ENCODE measurements at places on chromosomes 5 and 9.

- no peak for DNase-seq
Observed at GRCh38 chr5:89232139-89232603, 349.2 kb upstream of the MEF2C start.

DNA sequence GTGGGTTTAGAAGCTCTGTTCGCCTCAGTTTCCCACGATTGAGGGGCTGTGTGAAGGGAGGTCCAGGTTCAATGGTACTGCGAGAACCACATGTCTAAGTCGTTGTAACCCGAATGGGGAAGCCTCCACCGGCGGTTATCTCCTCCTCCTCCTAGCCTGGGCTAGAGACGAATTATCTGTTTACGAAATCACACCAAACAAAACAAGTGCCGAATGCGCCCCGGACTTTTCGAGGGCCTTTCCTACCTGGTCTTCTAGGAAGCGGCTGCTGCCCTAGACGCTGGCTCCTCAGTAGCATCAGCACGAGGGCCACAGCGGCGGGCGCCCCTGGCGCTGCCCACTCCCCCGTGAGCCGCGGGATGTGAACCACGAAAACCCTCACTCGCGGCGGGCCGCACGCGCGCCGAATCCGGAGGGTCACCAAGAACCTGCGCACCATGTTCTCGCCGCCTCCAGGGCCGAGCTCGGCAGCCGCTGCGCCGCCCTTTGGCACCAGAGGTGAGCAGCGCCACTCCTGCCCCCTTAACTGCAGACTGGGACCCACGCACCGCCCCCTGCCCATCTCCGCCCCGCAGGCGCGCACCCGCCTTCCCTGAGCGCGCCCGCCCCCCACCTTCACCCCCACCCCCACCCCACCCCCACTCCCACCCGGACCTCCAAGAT is at the start of gene CDKN2A:
Gene CDKN2A, minus strand, starts transcription at position 500 of the 663 bp plus-strand sequence.
- peak; percentile 83 for DNase-seq

DNA sequence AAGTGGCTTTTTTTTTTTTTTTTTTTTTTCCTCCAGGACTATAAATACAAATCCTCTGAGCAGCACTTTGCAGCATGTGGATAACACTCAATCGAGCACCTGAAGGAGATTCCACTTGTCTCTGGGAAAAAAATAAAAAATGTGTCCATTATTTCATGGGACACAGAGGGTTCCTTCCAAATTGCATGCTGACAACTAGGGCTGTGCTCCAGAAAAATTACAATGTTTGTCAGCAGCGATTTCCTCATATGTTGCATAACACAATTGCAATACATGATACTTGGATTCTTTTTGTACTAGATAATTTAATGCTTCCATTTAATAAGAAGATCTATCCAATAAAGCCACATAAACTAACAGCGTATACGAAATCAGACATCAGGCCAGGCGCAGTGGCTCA is 84.4 kb downstream of the CDH18 start:
- no peak for DNase-seq

DNA sequence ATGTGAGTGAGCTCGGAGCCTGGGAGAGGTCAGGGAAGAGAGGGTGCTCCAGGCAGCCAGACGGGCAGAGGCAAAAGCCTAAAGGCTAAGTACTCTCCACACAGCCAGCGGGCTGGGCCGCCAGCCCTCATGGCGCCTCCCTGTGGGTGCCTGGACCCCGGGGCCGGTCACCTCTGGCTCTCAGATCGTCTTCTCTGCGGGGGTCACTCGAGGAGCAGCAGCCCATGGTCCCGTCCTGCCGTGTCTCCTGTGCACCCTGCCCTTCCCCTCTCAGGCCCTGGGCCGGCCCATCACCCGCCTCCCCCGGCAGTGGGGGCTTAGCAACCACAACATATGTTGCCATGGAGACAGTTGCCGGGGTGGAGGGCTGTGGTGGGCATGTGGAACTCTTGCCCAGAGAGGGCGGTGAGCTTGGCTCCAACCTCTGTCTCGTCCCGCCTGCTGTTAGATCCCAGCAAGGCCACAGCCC is 4.2 kb downstream of the AK1 start:
- DNase-seq: no peak

DNA sequence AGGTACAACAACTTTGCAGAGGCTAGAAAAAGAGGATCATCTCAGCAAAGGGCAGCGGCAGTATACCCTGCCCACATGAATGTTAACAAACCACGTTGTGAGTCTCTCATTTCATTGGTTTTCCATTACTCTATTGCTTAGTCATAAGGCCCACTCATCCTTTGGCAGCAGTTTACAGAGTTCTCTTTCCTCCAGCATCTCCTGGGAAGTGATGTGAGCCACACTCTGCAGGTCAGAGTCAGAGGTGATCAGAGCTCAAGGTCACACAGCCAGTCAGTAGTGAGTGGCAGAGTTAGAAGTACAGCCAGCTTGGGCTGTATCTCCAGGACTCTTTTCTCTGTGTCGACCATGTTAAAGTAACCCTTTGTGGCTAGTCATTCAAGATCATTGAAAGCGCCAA is 599.6 kb upstream of the GRAMD2B start:
- DNase-seq: no peak

GRCh38 chr9:130970855-130971254 is 31.8 kb upstream of the FIBCD1 start:
- no peak for DNase-seq

- DNase-seq: no peak
Observed at GRCh38 chr5:54329731-54330709, 19.6 kb upstream of the ARL15 start.

DNA sequence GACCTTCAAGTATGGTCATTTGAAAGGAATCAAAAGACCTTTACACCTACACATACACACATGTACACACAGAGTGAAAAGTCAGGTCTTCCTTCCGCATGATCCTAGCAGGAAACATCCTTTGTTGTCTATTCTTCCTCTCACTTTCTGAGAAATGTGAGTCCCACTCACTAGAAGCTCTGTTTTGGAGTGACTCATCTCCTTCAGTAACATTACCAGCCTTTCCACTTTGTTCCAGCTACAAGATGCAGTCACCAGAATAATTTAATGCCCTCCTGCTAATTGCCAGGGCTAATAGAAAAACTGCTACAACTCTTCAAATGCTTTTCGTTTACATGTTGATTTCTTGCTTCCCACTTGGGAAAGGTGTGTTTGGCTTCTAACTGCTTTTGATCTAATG is 417.3 kb downstream of the RASEF start:
- DNase-seq: no peak

GRCh38 chr5:56840597-56840996 is 25.2 kb downstream of the MAP3K1 start:
- DNase-seq: no peak

DNA sequence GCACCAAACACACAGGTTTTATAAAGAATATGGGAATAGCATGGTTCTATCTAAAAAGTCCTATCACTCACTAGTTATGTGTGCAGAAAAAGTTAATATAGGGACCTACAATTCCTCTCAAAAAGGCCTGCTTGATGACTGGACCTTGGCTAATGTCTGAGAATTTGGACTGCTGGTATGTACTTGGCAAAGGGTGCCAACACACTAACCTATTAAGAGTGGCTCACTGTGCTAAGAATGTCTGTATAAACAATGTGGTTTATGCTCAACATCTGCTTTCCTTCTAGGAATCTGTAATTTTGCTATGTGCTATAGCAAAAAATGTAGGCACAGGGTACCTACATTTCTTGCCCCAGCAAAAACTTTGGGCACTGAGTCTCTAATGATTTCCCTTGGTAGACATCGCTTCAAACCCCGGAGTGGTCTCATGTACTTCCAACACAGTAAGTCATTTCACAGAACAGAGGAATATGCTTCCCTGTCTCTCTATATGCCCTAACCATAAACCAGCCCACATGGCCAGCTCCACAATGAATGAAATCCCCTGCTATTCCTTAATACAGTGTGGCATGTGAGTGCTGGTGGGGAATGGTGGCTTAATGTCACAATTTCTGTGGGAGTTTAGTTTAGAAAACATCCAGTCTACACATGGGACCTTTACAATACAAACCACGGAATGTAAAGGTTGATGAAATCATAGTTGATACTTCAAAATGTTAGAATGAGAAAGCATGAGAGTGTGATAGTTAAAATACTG is 101.7 kb downstream of the UBAP2 start:
- no peak for DNase-seq

DNA sequence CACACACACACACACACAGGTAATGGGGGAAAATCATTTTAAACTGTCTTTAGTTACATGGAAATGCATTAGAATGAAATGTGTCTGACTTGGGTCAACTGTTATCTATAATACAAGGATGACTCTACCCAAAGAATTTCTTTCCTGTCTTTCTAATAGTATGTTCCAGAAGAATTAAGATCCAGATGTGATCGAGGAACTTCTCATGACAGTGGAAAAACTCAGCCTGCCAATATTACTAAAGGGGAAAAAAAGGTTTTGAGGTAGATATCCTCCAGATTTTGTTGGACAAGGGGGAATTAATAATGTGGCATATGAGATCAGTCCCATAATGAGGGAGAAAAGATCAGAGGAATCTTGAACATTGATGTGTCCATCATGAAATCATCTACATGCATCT is 190.6 kb upstream of the MAP3K1 start:
- DNase-seq: no peak

DNA sequence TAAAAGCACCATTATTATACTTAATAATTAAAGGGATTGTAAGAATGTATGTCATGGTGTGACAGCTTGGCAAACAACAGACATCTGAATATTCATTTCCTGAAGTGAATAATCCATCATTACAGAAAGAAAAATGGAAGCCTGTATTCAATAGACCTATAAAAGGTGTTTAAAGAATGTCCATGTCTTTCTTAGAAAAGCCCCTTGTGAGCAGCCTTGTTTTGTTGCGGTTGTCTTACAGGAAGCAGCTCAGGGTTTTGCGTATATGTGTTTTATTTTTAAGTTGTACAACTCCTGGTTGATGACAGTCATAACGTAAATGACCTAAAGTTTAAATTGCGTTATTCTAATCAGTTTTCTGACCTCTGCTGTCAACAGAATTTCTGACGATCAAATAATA is 53.8 kb downstream of the CAST start:
- DNase-seq: no peak

DNA sequence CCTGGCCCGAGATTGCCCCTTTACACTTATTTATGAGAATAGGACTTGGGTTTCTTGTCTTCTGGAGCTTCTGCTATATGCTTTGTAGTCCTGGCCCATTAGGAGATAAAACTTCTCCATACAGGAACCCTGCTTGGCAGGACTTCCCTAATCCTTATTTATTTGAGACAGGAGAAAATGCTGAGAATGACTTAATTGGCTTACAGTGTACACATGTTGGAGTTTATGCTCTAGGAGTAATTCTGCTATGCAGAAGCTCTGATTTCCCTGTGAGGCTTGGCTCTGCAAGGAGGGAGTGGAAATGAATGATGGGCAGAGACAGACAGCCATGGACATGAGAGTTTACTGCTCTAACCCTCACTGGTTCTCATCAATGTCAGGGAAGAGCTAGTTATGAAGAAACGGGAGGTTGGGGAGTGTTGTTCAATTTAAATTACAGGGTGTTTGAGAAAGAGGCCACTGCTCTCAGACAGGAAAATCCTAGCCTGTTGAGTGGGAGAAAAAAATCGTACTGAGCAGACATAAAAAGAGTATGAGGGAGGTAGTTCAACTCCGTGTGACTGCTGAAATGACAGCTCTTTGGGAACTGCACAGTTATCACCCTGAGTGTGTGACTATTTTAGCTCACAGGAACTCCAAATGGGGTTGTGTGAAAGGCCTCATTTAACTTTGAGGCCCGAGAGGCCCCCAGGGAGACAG is 37.5 kb downstream of the ACTBL2 start:
- no peak for DNase-seq

DNA sequence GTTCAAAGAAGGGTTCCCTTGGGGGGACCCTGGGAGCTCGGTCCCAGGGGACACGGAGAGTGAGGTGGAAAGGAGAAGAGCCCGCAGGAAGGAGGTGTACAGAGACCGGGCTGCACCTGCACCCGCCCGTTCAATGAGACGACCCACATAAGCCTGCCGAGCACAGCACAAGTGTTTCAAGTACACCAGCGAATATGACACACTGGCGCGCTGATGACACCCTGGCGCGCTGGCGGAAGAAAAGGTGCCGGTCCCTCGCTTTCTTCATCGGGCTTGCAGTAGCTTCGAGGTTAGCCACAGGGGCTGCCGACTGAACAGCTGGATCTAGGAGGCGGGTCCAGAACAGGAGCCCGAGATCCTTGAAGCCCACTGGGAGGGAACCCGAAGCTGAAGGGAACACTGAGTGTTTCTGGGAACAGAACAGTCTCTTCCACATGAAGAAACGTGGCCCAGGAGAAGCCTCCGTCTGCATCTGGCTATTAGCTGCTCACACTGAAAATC is 1.4 kb downstream of the TBC1D9B start:
- peak; percentile 72 for DNase-seq

DNA sequence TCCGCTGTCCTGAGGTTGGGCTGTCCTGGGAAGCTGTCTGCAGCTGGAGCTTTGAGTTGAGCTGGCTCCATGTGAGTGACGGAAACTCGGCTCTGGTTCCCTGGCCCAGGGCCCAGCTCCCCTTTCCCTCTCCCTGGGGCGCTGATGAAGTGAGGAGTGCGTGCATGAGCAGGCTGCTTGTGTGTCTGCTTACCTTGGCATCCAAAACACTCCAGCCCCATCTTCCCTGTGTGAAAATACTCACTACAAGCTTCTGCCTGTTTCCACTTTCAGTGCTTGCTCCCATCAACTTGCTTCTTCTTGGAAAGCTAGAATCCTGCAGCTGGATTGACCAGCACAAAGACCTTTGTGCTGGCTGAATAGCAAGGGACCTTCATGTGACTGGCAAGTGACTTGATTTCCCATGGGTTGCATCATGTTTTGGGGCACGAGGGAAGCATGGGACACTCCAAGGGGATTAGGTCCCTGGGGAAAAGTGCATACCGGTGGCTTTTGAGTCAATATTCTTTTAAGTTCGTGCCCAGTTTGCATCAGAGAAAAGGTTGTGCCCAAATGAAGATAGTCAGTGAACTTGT is 198.1 kb downstream of the GADD45G start:
- DNase-seq: peak; percentile 75

GRCh38 chr9:13596383-13596970 is 317.0 kb upstream of the MPDZ start:
- DNase-seq: no peak

- no peak for DNase-seq
Observed at GRCh38 chr9:27336126-27336525, 39.2 kb upstream of the EQTN start.

DNA sequence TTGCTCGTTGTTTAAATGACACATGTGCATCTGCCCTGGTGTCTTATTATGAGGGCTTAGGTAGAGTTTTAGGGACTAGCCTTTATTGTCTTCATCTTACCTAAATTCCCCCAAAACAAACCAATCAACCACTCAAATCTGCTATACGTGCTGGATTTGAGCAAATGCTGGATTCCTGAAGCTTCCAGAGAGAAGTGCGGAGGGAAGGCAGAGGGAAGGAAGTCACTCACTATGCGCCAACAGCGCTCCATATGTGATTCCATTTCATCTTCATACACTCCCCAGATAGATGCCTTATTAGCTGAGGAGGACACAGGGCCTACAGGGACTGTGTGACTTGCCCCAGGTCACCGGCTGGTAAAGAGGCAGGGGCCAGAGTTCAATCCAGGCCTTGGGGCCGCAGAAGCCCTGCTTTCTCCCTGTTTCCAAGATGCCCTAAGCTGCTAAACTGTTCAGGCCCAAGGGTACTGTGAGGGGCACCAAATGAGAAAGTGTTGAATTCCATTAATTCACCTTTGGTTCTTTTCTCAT is 63.5 kb downstream of the OTULIN start:
- DNase-seq: no peak

Measured in posterior vena cava (tissue), 2 donors.